ENCODE measurements at places on chromosomes 7 and 10.

- DNase-seq: no peak
Observed at GRCh38 chr10:6198171-6198570, 4.6 kb upstream of the PFKFB3 start.

- no peak for DNase-seq
Observed at GRCh38 chr10:102599565-102600327, 44.5 kb upstream of the TRIM8 start.

DNA sequence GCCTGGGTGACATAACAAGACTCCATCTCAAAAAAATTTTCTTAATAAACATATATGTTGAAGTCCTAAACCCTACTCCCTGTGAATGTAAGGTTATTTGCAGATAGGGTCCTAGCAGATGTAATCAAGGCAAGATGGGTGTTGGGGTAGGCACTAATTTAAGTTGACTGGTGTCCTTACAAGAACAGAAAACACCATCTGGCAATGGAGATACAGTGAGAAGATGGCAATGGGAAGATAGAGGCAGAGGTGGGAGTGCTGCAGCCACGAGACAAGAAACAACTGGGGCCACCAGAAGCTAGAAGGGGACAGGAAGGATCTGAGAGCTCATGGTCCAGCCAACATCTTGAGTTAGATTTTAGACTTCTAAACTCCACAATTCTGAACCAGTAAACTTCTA, 606.4 kb downstream of the CNTNAP2 start:
- no peak for DNase-seq

DNA sequence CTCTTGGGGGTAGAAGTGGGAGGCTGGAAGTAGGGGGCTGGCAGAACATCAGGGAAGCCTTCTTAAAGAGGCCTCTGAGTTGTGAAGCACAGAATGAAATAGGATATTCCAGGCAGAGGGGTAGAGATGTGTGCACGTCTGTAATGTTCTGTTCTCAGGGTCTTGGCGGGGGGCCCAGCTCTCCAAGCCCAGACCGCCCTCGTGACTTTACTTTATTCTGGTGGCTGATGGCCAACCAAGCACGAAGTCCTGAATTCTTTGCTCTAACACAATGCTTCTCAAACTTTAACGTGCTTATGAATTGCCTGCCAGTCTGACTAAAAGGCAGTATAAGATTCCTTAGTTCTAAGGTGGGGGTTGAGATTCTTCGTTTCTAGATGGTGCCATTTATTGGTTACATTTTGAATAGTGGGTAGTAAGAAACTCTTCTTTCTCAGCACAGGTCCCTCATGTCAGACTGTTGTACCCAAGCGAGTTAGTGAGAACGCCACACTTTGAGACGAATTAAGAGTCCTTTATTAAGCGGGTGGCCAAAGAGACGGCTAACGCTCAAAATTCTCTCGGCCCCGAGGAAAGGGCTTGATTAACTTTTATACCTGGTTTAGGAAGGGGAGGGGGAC, 8.2 kb downstream of the PRXL2A start:
- DNase-seq: peak; percentile 47

GRCh38 chr10:73601486-73601921, 10.4 kb upstream of the USP54 start:
- no peak for DNase-seq

DNA sequence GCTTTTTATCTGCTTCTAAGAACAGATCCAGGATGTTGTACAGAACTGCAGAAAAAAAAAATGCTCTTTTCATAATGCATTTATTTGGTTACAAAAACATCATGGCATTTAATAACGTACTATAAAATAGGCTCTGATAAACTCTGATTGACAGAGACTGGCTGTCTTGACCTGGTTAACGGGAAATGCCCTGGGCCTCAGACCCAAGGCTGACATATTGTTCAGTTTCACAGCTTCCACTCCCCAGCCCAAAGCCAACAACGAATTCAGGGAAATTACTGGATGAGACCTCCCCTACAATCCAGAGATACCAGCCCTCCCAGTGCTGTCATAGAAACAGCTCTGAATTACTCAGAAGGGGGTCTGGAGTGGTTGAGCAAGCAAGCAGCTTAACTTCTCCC, 260.1 kb downstream of the CREB5 start:
- DNase-seq: no peak
